ENCODE measurements at places on chromosomes 3 and 15. TPM values are rescaled to one million over a fixed set of nuclear protein-coding genes. Genes with fewer than 3 reads are reported as not detected.

Gene ZNF445
- total RNA-seq = 13.1 TPM

Gene PDIA3
- total RNA-seq = 690 TPM

Gene AADACL2
- total RNA-seq = not detected

Gene RPL15
- 3,101 TPM for total RNA-seq

Gene TJP1
- total RNA-seq = 50.5 TPM

Gene ADAMTS17
- 0.37 TPM for total RNA-seq

Gene SENP7
- 8.9 TPM for total RNA-seq

Gene FGF7
- total RNA-seq = 342 TPM

Gene ARL6IP5
- total RNA-seq = 72.5 TPM

Gene A4GNT
- total RNA-seq = not detected

Gene FMN1
- total RNA-seq = under 0.01 TPM

Gene COX5A
- 43.4 TPM for total RNA-seq

Gene PLA2G4D
- not detected for total RNA-seq

Gene ALDH1A2
- 0.30 TPM for total RNA-seq

Gene MNS1
- 1.3 TPM for total RNA-seq

Gene SHC4
- total RNA-seq = 2.6 TPM
